ENCODE measurements at places on chromosomes 12 and 14.
A peak's percentile ranks its signal among the peaks of the same experiment; 100 is the strongest.

DNA sequence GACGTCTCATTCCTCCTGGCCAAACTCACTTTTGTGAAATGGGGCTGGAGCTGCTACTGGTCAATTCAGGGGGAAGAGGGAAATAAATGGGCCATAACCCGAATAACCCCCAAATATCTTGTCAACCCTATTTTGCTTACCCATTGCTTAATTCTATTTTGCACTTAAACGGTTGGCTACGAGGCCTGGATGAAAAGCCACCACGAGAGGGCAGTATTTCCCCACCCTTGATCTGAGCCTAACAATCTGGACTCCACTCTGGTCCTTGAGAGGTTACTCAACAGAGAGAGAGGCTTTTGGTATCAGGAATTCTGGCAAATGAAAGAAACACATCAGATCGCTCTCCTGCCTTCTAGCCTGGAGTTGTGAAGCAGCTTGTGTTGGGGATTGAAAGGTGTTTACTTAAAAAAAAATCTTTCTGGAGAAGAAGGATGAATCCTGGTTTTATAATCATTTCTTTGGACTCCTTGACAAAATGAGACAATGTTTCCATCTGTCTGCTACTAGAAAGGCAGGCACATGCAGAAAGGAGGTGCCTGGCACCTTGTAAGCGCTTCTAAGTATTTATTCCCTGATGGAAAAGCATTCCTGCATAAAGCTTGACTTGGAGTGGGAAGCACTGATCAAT lies 22.4 kb upstream of the FBXO21 start:
- peak; percentile 47 for DNase-seq

DNA sequence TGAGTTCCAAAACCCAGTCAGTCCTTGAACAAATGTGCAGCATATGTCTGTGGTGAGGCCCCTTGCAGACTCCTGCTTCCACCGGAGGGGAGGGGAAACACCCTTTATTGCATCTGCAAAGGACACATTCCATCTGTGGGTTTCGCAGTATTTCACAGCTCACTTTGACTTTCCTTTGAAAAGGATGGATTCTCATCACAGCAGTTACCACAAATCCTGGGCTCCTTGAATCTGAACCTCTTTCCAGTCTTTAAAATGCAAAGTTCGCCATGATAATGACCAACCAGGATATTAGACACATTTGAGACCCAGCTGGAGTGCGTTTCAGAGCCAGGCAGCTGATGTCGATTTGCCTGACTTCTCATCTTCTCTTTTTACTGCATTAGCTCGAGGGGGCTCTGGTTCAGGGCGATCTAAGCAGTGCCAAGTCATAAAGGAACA lies 242.4 kb downstream of the SLC15A4 start:
- DNase-seq, result no peak

DNA sequence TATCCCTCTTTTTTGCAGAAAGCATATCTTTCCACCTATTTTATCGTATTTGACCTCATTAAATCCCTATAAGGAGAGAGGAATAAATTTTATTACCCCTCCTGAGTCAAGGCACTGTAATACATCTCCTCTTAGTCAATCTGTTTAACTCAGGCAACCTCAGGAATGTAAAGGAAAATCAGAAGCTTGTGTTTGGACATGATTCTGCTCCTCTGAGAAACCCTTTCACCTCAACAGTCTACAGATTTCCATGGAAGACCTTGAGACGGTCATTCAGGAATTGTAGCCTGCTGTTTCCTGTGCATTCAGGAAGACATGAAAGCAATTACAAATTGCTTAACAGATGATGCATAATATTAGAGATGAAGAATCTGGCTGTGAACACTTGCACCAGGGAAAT lies 360.8 kb downstream of the PAWR start:
- no peak for DNase-seq

GRCh38 chr12:123657211-123657610 lies 13.7 kb upstream of the TCTN2 start:
- no peak for DNase-seq

GRCh38 chr12:111842556-111843396 lies 748 bp downstream of the MAPKAPK5 start:
- DNase-seq, result no peak

- DNase-seq, result no peak
Measured at GRCh38 chr12:31877884-31878283, 81.3 kb upstream of the RESF1 start.

GRCh38 chr12:102513739-102514138 lies 33.4 kb upstream of the IGF1 start:
- no peak for DNase-seq

DNA sequence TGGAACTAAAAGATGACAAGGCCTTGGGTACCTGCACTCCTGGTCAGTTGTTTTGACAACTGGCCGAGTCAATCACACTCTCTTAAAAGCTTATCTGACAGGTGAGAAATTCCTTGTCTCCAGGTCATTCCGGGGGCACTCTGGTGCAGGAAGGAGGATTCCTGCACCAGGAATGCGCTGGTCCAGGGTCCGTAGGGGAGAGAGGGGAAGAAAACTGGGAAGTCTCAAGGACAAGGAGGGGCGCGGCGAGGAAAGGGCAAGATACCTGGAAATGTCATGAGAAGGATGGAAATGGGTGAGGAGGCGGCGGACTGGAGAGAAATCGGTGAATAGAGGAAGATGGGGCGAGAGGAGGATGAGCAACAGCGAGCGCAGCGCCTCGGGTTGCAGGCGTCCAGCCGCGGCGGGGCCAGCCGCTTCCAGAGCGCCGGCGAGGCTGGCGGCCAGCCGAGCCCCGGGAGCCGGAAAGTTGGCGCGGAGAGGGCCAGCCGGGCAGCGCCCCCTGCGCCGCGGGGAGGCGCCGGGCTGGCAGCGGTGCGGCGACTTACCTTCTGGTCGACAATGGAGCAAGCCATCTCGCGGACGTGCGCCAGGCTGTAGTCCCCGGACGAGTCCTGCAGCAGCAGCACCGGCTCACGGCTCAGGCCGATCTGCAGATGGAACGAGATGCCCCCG lies 809 bp downstream of the PRKD1 start:
- peak; percentile 53 for DNase-seq

DNA sequence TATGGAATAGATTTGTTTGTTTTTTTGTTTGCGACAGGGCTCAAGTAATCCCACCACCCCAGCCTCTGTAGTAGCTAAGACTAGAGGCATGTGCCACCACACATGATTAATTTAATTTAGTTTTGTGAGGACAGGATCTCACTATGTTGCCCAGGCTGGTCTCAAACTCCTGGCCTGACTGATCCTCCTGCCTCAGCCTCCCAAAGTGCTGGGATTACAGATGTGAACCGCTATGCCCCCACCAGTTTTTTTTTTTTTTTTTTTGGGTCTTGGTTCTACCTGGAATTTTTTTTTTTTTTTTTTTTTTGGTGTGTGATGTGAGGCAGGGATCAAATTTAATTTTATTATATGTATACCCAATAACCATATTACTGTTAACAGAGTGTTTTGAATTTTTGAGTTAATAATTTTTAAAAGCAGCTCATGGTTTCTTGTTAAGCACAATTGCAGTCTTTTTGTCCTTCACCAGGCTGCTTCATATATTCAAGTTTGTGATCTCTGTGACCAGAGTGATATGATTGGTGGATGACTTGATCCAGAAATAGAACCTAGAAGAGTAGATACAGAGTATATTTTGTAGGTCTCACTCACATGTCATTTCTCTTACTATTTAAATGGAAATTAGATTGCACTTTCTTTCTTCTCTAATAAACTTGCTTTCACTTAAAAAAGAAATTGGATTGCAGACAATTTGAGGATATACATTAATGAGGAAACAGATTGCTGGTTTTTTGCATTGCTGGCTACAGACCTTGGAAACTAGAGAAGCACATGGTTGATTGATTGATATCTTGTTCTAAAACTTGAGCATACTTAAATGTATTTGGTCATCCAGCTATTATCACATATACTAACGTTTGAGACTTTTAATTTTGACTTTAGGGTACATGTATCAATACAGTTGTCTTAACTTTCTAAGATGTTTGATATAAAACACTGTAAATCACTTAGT lies 13.2 kb downstream of the ADIPOR2 start:
- DNase-seq, result no peak

DNA sequence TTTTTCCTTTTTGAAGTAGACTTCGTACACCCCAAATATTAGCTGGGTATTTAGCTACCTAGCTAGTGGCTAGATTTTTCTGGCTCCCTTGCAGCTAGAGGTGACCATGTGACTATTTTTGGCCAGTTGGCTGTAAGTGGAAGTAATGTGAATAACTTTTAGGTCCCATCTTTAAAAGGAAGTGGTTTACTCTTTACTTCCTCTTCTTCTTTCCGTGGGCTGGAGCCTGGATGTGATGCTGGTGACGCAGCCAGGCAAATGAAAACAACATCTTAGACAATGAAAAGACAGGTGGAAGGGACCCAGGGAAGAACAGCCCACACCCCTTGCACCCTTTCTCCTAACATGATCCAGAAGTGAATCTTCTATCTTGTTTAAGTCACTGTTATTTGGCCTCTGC lies 245.5 kb downstream of the ATP23 start:
- DNase-seq, result no peak

GRCh38 chr12:124357616-124358015 lies 62.7 kb downstream of the RFLNA start:
- no peak for DNase-seq

- DNase-seq, result no peak
Measured at GRCh38 chr14:59018460-59018859, 170.0 kb upstream of the DAAM1 start.

- no peak for DNase-seq
Measured at GRCh38 chr12:44314007-44314500, 478.2 kb downstream of the TMEM117 start.

DNA sequence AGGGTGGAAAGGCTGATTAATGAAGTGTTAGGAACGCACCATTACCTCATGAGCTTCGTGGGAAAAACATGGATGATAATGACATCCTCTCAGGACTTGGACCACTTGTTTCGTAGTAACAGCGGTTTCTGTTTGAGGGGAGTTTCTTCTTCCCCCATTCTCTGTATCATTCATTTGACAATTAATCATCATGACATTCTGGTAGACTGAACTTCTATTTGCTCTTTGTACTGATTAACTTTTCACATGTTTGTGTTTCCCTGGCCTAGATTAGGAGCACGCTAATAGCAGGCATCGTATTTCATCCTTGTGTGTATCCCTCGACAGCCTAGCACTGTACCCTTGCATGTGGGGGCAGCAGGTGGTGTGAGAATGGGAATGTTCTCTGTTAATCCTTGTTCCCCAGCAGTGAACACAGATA lies 8.0 kb downstream of the LRRC74A start:
- no peak for DNase-seq

GRCh38 chr12:52359621-52360061 lies 7.6 kb downstream of the KRT85 start:
- DNase-seq, result no peak

GRCh38 chr14:96164861-96165490 lies 39.7 kb upstream of the BDKRB2 start:
- no peak for DNase-seq

DNA sequence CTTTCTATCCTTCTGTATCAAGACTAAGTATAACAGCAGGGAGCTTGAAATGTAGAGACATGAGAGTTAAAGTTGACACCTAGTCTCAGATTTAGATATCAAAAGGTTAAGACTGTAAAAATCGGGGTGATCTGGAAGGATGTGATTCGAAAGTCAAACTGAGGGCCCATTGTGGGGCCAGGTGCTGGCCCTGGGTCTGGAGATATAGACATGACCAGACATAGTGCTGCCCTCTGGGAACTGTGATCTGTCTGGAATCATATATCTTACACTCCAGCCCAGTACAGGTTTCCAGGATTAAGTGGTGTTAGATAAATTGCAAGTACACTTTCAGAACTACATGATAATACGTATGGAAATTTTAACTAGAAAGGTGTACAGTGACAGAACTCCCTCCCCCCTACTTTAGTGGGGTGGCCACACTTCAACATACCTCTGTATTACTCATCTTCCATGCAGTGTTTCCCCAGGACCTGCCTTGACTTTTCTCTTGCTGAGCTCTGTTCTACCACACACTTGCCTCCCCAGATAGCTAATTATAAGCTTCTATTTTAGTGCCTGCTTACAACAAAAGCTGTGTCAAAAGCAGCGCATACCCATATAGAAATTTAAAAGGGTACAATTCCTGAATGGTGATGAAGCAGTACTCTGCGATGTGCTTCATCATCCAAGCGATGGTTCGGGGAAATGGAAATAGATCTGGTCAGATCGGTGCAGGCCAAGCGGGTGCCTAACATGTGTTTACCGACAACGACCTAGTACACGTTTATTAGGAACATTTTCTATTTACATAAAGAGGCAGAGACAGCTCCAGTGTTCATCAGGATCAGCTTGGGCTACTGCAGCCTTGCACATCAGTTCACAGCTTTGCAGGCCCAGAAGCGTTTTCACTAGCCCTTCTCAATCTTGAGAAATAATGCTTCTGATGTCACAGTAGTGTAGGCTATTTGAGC lies 68.7 kb downstream of the ARF6 start:
- no peak for DNase-seq

DNA sequence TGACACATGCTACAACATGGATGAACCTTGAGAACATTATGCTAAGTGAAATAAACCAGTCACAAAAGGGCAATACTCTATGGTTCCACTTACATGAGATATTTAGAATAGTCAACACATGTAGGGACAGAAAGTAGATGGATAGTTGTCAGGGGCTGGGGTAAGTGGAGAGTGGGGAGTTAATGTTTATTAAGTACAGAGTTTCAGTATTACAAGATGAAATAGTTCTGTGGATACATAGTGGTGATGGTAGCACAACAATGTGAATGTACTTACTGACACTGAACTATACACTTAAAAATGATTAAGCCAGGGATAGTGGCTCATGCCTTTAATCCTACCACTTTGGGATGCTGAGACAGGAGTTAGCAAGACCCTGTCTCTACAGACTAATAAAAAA lies 8.7 kb downstream of the NUP107 start:
- no peak for DNase-seq

- DNase-seq, result no peak
Measured at GRCh38 chr12:108801736-108802100, 55.7 kb downstream of the SSH1 start.

GRCh38 chr12:46494424-46494823 lies 121.9 kb upstream of the SLC38A2 start:
- no peak for DNase-seq

- no peak for DNase-seq
Measured at GRCh38 chr14:68654471-68654941, 138.4 kb downstream of the ZFP36L1 start.

DNA sequence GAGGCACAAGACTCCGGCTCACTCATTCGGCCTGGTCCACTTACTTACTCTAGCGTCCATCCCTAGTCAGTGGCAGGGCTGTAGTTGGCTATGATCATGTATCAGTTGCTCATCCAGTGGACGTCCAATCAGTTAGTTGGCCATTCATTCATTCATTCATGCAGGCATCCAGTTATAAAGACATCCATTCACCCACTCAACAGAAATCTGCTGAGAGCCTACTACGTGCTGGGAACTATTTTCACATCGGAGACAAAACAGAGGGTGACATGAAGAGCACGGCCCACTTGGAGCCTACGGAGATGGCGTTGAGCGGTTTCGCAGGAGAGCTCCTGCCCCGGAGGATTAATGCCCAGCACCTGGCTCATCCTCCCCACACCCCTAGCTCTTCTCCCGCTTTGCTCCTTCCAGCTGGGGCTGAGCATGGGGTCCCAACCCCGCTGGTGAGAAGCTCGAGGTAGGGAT lies 49.7 kb downstream of the SNAPC1 start:
- DNase-seq, result no peak

Data from SJSA1 (cell line).